D721Med (cell line): ENCODE measurements at places on chromosomes 6 and 20.

DNA sequence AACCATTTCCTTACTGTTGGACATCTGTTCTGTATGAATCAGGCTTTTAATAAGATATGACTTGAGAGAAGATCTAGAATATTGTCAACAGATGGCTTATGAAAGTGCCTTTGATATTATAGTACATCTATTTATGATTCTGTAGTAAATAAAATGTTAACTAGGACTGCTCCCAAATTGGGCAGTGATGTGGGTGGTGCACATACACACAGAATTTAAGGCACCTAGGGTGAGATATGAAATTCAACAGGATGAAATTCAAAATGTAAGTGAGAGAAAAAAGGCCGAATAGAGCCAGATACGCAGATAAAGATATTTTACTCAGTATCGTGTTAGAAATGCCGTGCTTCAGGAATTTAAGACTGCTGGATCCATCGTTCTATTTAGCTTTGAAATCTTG, 26.3 kb downstream of the FAM50B start:
- DNase-seq, result no peak

- no peak for DNase-seq
Observed at GRCh38 chr20:58483051-58483450, 32.1 kb downstream of the APCDD1L start.

- DNase-seq, result peak; percentile 52
Observed at GRCh38 chr20:32762754-32763201, 593 bp downstream of the DNMT3B start.

DNA sequence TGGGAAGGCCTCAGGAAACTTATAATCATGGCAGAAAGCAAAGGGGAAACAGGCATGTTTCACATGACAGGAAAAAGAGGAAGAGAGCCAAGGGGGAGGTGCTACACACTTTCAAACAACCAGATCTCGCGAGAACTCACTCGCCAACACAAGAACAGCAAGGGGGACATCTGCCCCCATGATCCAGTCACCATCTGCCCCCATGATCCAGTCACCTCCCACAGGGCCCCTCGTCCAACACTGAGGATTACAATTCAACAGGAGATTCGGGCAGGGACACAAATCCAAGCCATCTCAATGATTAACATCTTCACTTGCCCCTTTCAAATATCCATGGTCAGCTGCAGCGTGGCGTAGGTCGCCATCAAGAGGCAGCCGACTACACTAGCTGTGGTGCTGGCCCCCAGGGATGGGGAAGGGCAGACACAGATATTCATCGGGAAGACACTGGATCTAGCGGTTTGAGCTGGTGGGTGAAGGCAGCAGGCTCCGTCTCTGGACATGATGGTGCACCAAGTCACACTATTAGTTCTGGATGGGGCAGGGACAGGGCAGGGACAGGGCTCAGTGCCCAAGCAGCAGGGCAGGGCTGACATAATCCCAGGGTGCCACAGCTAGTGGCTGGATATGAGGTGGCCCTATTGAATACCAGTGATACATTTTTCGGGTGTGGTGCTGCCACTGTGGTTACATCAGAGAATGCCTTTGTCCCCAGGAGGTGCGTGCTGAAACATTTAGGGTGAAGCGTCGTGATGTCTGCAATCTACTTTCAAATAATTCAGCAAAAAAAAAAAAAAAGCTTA, 31.6 kb downstream of the TUBB2B start:
- no peak for DNase-seq

DNA sequence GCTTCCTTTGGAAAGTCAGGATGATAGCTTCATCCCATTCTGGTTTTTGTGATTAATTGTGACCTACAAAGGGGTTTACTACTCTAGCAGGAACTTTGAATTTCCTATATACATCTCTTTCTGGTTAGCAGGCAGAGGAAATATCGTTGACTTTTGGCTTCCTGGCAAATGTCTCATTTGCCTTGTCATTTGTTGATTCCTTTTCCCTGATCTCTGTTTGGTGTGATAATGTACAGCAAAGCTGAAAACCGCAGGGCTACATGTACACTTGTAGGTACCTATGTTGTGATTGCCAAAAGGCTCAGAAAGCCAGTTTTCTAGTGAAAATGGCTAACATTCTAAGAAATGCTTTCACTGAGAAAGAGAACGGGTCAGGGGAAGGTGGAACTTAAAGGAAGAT, 44.3 kb downstream of the TOP1 start:
- DNase-seq, result no peak

GRCh38 chr6:38567436-38567835, 72.3 kb downstream of the BTBD9 start:
- no peak for DNase-seq

DNA sequence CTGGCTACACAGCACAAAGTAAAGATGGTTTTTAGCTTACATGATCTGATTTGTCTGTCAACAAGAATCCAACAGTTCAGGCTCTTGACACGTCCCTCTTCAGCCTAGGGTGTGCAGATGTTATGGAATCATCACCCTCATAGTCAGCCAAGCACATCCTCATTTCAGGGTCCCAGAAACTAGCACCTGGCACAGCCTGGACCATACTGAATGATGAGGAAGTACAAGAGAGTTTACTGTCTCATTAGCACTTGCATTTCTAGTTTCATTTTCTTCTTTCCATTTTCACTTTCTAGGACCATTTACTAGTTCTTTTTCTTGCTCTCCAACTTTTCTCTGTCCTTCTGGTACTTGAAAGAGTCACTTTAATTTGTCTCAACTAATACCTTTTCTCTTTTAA, 6.5 kb downstream of the RIPOR2 start:
- DNase-seq, result no peak

- DNase-seq, result no peak
Observed at GRCh38 chr20:12740647-12741046, 268.1 kb upstream of the SPTLC3 start.

GRCh38 chr20:24455081-24455480, 14.3 kb upstream of the SYNDIG1 start:
- DNase-seq, result no peak

GRCh38 chr20:35757098-35757705, 14.6 kb upstream of the PHF20 start:
- DNase-seq, result no peak

GRCh38 chr20:2987861-2988260, 55.6 kb upstream of the GNRH2 start:
- DNase-seq, result no peak

- DNase-seq, result no peak
Observed at GRCh38 chr6:117169064-117169665, 96.2 kb upstream of the VGLL2 start.

DNA sequence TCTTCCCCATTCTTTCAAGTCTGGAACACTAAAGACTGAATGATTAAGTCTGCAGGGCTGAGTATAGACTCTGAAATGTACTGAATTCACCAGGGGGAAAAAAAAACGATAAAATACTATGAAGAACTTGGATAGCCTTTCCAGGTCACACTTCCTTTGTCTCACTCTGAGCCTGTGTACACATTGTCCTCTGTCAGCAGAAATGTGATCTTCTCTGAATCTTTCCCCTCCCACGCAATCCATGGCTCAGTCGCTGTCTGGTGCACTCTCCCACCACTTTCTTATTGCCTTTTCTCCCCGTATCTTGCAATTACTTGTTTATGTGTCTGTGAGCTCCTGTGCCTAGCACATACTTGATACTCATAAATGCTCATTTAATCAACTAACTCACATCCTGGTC, 212.6 kb upstream of the RSPO3 start:
- DNase-seq, result no peak

GRCh38 chr6:31750411-31751022, 10.7 kb downstream of the MSH5 start:
- DNase-seq, result no peak

DNA sequence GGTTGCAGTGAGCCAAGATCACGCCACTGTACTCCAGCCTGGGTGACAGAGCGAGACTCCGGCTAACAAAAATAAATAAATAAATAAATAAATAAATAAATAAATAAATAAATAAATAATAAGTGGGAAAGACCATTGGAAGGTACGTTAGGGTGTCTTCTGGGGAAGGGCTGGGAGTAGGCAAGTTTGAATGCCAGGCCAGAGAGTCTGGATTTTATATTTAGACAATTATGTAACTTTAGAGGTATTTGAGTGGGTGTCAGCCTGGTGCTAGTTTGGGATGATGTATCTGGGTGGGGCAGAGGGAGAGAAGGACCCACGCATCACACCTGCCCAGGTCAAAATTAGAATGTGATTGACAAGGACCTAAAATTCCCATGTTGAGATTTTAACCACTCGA, 108.5 kb upstream of the PRND start:
- no peak for DNase-seq

GRCh38 chr20:41690702-41691101, 72.5 kb upstream of the CHD6 start:
- no peak for DNase-seq

GRCh38 chr20:10761232-10761631, 87.4 kb upstream of the JAG1 start:
- no peak for DNase-seq

DNA sequence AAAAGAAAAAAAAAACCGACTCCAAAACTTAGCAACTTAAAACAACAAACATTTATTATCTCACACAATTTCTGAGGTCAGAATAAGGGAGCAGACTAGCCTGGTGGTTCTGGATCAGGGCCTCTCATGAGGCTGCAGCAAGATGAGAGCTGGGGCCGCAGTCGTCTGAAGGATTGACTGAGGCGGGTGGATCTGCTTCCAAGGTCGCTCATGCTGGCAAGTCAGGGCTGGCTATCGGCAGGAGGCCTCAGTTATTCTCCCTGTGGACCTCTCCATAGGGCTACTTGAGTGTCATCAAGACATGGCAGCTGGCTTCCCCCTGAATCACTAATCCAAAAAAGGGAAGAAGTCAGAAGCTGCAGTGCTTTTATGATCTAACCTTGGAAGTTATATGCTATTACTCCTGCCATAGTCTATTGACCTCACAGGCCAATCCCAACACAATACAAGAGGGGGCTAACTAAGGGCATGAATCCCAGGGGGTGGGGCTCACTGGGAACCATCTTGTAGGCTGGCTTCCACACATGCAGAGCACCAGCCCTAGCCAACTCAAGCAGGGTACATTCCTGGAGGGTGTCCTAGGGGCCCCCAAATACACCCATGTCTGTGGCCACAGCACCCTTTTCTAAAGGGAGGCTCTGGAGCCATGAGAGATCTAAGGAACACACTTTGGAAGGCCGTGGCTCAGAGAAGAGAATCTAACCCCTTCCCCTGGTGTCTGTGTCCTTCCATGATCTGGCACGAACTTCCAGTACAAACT, 11.3 kb downstream of the EBF4 start:
- no peak for DNase-seq

DNA sequence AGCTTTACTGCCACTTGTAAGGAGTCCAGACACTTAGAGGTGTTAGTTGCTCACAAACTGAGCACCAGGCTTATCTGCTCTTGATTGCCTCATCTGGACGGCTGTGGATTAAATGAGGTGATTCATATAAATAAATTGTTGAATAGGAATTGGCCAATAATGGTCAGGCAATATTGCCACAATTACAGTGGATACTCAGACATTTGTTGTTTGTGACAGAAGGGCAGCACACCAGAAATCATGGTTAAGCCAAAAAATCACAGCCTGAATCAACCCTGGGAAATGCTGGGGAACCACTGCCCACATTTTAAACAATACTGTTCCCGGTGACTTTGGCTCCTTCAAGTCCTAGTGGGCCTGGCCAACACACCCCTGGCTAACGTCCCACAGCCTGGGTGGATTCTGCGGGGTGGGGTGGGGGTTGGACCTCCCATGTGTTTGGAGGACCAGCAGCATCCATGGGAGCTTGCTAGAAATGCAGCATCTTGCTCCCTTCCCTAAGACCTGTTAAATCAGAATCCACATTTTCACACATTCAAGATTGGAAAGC, 29.5 kb upstream of the SPDEF start:
- DNase-seq, result no peak

GRCh38 chr20:12110274-12110673, 192.6 kb downstream of the BTBD3 start:
- DNase-seq, result no peak

- DNase-seq, result no peak
Observed at GRCh38 chr6:137724018-137724403, 143.0 kb upstream of the TNFAIP3 start.

DNA sequence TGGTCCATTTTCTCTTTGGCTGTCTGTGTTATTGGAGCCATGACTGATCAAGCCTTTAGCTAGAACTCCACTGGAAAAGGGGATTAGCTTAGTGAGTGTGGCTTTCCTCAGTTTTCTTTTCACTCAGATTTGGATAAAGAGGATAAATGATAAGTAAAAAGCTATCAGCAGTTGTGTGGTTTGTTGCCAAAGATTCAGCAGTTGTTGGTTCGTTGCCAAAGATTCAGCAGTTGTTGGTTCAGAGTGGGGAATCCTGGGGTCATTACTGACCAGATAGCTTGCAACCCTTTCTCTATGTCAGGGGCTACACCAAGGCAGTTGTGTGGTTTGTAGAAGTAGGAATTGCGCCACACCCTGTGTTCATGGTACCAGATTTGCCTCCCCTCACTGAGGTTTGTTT, 107.7 kb upstream of the SCP2D1 start:
- DNase-seq, result no peak
